ENCODE measurements at places on chromosomes 12 and 14.

GRCh38 chr12:26651566-26652188 is 181.3 kb downstream of the ITPR2 start:
- peak; percentile 91 for DNase-seq

GRCh38 chr14:29587046-29587445 is 340.6 kb downstream of the PRKD1 start:
- DNase-seq = no peak

DNA sequence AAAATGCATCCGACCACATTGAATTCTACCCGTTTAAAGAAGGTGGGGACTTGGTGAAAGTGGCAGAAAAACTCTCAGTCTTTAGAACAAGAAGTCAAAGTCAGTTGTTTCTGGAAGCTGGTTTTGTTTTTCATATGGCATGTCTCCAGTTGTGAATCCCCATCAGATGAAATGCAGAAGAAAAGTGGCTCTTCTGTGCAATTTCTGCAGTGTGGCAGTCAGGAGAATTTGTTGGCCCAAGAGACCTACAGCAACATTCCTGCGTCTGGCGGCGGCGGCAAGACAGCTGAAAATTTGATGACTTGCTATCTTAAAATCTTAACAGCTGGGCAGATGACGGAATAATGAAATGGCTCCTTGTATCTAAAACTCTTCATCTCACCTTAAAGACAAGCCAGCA is 201.5 kb downstream of the FOXN3 start:
- no peak for DNase-seq

- no peak for DNase-seq
These were observed 227.0 kb downstream of the ANO2 start for GRCh38 chr12:5718073-5718472.

DNA sequence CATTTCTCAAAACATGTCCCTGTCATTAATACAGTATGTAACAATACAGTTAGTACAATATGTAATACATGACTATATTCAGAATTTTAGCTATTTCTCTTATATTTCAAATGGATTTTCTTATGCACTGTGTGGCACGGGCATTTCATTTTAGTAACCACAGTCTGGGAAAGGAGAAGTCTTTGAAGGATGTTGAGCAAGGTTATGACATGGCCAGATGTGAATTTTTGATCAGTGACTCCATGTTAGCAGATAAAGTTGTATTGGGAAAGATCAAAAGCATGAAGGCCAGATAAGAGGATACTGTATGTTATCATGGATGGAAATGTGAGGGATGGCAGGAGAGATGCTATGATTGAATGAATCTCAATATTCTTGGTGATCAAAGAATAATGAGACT is 285.2 kb downstream of the NAV3 start:
- no peak for DNase-seq

GRCh38 chr14:24343795-24344660 is 4.2 kb upstream of the RIPK3 start:
- no peak for DNase-seq

- DNase-seq = peak; percentile 88
These were observed 84.6 kb upstream of the CPSF6 start for GRCh38 chr12:69154585-69155363.

Data from Karpas-422 (cell line).